ENCODE measurements at places on chromosomes 11 and 22. TPM values are rescaled to one million over a fixed set of nuclear protein-coding genes. Genes with fewer than 3 reads are reported as not detected.
A peak's percentile ranks its signal among the peaks of the same experiment; 100 is the strongest.

DNA sequence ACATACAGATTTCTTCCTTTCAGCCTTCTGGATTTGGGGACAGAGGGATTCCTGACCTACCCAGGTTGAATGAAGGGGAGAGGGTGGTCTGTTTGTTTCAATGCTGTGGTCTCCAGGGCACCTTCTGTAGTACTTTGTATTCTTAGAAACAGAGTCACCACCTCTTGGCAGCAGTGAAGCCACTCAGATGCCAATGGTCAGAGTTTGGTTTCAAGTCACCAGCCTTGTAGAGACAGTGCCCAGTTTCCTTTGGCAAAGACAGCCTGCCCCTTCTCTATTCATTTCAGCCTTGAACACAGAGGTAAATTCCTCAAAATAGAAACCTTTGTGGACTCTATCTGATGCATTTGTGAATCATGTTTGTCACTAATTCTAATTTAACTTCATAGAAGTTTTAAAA lies 111.7 kb upstream of the RASSF10 start:
- DNase-seq, result peak; percentile 73

GRCh38 chr22:37626556-37627075 lies 12.9 kb upstream of the SH3BP1 start:
- no peak for DNase-seq

- DNase-seq, result no peak
Measured at GRCh38 chr11:123129920-123130319, 65.1 kb downstream of the CLMP start.

GRCh38 chr22:23104187-23104971 lies 34.1 kb downstream of the GNAZ start:
- no peak for DNase-seq

DNA sequence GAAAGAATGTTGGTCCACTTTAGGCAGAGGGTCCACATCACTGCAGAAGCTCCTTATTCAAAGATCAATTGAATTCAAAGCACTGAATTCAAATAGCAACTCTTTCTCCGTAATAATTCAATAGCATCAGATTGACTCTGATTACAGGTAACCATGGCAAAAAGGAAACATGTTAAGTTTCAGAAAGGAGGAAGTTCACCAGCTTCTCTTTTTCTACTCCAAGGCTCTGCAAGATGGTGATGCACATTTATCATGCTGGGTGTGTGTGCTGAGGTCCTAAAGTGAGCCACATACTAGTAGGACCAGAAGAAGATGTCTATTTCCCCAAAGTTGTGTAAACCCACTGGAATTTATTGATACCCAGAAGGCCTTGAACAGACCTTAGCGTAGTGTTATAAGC lies 18.0 kb upstream of the DRD2 start:
- no peak for DNase-seq

Gene SLC7A4
- total RNA-seq, result not detected

Gene PRSS23
- total RNA-seq, result 22.3 TPM

Gene ZNF280B
- total RNA-seq, result 1.3 TPM
